ENCODE measurements at places on chromosomes 5 and 9.

DNA sequence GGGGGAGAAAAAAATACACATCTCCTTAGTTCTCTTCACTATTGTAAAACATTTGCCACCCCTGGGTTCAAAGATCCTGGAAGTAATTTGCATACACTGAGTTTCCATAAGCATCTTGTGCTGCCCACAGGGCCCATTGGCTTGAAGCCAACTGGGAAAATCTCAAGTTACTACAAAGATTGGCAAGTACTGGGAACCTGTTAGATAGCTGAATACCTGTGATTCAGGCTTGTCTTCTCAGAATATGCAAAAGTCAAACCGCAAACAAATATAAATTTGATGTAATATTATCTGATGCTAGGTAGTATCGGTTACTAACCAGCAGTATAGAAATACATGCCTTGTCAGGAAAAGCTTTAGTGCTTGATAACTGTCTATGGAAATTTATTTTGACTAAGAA lies 156.9 kb upstream of the FST start:
- DNase-seq, result no peak

DNA sequence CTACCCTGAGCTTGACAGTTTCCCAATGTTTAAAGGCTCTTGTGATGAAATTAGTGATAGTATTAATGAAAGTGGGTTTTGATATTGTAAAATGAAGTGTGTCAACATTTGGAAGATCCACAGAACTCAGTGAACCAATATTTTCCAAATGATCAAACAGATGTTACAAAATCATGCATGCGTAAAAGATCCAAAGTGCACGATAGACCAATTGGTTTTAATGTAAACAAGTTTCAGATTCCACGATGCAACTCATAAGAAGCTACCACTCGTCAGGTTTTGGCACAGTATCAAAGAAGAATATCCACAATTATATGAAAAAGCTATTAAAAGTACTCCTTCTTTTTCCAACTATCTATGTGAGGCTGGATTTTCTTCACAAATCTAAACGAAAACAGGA lies 82.3 kb downstream of the SLC38A9 start:
- no peak for DNase-seq

GRCh38 chr9:120191141-120191540 lies 388.8 kb downstream of the CDK5RAP2 start:
- no peak for DNase-seq

DNA sequence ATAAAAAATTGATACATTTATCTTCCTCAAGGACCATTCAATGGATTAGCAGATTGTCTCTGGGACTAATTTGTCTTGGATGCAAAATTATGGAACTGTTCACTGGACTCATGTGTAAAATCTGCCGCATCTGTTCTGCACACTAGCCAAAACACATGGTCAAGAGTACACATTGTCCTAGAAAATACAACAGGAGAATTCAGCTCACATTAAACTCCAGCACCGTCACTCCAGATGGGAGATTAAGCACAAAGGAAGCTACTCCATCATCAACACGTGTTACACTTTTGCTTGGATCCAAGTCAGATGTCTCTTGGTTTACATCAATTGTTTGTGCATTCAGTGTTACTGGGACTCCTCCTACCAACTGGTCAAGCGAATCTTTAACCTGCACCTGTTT lies 28.8 kb downstream of the C5 start:
- DNase-seq, result no peak

DNA sequence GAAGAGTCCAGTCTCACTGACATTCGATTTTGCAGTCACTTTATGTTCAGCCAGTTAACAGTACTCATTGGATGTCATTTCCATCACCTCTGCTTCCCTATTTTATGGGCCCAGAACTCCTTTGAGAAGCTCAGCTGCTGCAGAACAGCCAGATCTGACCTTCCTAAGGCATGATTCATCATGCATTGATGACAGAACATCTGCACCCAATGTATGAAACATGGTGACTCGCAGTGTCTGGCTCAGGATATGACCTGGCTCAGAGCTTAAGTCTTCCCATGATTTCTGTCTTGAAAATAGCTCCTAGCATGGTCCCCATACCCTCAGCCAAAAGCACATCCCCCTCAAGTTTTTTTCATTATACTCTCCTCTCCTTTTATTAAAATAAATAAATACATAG lies 92.6 kb upstream of the TRIM32 start:
- DNase-seq, result no peak

DNA sequence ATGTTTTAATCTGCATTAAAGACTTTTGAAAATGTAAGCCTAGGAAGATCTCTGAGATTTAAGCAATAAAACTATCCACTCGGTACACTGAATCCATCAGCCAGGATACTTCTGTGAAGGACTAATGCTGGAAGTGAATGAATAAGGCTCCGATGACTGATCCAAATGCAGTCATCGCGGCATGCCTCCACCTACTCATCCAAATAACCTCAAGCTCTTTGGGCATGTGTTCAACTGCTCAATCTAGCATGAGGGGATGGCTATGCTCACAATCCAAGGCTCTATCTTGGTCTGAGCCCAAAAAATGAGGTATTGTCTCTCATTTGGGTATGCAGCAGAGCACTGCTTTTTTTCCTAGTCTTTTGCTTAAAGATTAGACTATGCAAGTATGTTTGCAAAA lies 19.2 kb downstream of the MARCHF3 start:
- DNase-seq, result no peak

DNA sequence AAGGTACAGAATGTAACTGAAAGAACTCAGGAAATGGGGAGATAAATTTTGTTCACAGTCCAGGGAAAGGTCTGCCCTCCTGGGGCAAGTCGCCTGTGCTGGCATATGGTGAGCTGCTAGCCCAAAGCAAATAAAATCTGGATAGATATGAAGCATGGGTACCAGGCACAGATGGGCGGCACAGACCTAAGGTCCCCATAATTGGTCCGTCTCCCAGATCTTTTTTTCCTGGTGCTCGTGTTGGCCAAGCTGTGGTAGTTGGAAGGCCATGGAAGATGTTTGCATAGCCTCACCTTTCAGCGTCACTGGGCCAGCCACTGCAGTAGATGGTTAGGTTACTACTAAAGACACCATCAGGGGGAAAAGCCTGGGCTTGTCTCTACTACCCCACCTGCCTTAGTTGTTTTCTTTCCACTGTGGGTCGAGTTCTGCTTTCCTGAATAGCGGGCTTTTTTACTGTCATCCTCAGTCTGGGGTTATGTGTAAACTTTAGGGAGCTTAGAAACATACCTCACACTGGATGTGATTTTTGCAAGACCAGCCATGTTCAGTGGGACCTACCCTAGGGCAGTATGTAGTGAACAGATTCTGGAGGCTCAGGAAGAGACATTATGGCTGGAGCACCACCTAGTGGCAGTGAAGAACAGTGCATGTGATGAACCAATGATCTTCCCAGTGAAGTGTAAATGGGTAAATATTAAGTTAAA lies 24.2 kb upstream of the GLRX start:
- DNase-seq, result peak; percentile 58

DNA sequence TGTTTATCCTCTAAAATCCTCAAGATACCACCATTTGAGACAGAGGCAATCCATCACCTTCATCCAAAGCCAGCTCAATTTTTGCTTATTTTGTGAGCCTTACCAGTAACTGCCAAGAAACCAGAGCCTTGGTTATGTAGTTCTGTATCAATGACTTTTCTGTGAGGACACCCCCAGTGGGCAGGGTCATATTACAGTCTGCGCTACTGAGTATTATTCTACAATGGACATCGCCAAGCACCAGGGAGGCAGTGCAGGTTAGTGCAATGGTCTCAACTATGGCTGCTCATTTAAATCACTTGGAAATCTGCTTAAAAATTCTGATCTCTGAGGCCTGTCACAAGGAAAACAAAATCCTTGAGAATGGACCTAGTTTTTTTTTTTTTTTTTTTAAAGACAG lies 90.5 kb upstream of the NIPAL4 start:
- no peak for DNase-seq

GRCh38 chr9:89530726-89531125 lies 32.8 kb upstream of the SEMA4D start:
- DNase-seq, result no peak

- DNase-seq, result peak; percentile 19
These were observed 1.3 kb downstream of the BRD3 start for GRCh38 chr9:134066526-134066912.

DNA sequence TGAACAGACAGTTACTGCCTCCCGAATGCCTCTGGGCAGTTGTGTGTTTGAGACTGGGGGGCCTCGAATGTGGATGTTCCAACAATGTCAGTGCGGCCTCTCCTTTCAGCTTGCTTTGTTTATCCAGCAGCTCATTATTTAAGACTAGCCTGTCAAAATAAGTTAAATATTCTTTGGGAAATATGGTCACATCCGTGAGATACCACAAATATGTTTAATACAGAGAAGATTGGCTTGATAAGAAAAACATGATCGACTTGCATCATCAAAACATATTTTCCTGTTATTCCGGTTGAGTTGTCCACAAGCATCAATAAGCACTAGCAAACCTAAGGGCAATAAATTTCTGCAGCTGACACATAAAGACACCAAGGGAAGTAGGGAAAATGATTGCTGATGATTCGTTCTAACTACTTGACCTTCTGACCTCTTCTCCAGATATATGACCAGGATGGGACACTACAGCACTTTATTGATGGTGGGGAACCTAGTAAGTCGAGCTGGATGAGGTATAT lies 66.5 kb downstream of the PRDM6 start:
- no peak for DNase-seq

All from activated naive CD8-positive, alpha-beta T cell treated with anti-CD3 and anti-CD28 coated beads for 36 hours (primary cell).